Large intestine (tissue), 12 donors: ENCODE measurements at places on chromosomes 4 and X. TPM values are rescaled to one million over a fixed set of nuclear protein-coding genes. Genes with fewer than 3 reads are reported as not detected.

DNA sequence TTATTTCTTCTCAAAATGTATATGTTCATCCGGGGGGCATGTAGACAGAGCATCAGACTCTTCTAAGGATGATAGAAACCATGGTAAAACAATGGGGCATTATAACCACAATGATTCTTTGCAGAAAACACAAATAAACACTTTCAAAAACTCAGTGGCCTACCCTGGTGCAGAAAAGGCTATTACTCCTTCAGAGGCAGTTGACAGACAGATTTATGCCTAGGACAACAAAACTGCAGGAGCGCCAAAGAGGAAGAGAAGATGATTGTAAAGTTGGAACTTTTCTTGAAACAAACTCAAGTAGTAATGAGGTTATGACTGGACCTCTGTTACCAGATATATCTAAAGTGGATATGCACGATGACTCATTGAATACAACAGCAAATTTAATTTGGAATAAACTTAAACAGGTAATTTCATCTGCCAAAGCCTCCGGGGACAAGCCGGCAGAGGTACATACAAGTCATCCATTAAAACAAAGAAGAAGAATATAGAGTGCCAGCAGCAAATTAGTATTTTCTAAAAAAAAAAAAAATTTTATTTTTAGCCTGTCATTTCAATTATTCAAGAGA lies 1068.4 kb upstream of the INTU start:
- no peak for DNase-seq

GRCh38 chr4:188187106-188187505 lies 47.9 kb downstream of the TRIML1 start:
- DNase-seq = no peak

DNA sequence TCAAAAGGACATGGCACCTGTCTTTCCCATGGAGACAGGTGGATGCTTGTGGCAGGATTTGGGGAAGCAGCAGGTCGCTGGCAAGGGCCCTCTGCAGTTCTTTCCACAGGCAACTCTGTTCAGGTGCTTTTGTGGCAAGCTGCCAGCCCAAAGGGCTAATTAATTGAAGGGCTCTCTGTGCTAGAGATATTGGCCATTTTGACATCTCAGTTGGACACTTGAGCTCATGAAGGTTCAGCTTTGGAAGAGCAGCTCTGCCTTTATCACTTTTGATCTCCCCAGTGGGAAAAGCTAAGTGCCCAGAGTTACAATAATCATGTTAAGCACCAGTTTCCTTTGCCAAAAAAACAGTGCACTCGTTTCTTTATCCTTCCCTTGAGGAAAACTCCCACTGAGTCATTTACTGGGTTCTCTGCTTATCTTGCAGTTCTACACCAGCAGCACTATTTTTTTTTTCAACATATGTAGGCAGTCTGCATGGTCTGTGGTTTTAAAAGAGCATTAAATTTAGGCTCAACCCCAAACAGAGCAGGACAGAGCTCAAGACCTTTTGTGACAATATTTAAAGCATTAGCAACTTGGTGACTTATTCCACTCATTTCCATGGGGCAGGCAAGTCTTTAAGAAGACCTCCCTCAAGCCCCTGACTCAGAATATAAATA lies 336.4 kb upstream of the RASGEF1B start:
- no peak for DNase-seq

- DNase-seq = no peak
These were observed 5.7 kb downstream of the FAM120C start for GRCh38 chrX:54177306-54177705.

DNA sequence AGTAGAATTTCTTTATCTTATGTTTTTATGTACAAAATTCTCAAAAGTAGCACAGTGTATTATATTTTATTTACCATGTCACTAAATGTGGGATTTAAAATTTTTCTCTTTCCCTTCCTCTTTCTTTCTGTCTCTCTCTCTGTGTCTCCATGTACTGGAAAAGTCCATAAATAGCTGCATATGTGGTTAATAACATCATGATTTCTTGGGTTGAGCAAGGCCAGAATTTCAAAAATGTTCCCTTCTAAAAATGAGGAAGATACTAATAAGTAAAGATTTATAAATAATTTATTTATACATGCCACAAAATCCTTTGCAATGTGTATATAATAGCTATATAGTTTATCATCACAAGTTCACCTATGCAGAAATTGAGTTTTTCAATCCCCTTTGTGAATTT lies 29.1 kb upstream of the DKK2 start:
- no peak for DNase-seq

GRCh38 chrX:95382799-95383198 lies 1301.8 kb upstream of the DIAPH2 start:
- no peak for DNase-seq

DNA sequence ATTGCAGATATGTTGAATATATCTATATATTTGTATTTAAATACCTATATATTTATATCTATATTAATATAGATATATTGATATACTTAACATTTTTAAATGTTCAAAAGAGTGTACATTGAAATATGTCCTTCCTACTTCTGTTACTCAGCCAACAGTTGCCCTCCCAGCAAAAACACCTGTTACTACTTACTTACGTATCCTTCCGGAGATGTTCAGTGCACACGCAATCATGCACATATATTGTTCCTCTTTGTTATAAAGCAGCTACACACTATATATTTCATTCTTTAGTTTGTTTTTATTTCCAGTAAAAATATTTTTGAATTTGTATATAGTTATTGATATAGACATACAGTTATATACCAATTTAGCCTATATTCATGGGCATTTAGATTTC lies 142.3 kb downstream of the ARHGAP24 start:
- DNase-seq = no peak

- DNase-seq = no peak
These were observed 393.4 kb downstream of the PABPC4L start for GRCh38 chr4:133808151-133808550.

GRCh38 chrX:106894392-106894909 lies 8.7 kb downstream of the RIPPLY1 start:
- peak; percentile 40 for DNase-seq

DNA sequence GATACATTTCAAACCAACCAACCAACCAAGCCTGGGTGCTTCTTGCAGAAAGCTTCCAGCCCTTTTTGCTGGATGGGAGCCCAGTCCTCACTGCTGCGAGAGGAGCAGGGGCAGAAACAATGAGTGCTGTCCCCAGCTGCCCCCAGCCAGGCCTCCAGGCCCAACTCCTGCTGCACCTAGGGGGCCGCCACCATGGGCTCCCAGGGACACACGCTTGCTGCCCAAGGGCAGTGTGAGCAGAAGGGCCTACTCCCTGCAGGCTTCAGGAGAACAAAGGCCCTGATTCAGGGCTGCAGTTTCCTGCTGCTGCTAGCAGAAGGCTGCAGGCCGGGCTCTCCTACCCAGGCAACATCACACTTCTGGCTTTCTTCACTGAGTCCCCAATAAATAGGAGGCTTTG lies 37.7 kb upstream of the ENPP6 start:
- DNase-seq = no peak

- DNase-seq = no peak
These were observed 27.3 kb downstream of the ACSL1 start for GRCh38 chr4:184798504-184798903.

GRCh38 chr4:112277705-112278448 lies 7.8 kb downstream of the TIFA start:
- DNase-seq = no peak

- no peak for DNase-seq
These were observed 466.0 kb downstream of the DMD start for GRCh38 chrX:32745323-32745722.

- DNase-seq = no peak
These were observed 2.1 kb downstream of the SEPTIN11 start for GRCh38 chr4:76951672-76952010.

DNA sequence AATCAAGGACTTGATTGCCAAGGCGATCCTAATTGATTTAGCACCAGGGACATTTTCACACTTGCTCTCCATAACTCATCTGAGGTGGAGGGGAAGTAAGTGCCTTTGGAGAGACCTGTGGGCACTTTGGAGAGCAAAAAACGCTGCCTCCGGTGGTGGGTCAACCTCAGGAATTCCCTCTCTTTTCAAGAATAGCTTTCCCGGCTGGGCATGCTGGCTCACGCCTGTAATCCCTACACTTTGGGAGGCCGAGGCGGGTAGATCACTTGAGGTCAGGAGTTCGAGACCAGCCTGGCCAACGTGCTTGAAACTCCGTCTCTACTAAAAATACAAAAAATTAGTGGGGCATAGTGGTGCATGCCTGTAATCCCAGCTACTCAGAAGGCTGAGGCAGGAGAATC lies 49.2 kb downstream of the PRPS1 start:
- no peak for DNase-seq

DNA sequence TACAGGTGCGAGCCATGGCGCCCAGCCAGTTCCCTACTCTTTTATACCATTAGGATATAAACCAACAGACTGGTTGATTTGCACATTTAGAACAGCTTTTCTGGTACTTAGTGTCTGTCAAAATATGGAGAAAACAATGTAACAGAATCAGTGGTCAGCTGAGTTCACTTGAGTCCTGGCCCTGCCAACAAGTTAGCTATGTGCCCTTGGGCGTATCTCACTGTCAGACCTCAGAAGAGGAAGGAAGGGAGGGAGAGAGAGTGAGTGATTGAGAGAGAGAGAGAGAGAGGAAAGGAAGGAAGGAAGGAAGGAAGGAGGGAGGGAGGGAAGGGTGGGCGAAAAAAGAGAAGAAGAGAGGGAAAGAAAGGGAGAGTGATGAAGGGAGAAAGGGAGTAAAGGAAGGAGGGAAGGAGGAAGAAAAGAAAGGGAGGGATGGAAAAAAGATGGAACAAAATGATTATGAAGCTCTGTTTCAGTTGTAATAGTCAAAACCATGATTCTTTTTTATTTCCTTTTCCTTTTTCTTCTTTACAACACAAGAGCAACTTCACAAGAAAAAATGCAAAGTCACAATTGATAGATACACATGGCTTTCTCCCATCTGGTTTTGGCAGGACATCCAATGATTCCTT lies 55.7 kb upstream of the PDGFRA start:
- no peak for DNase-seq

GRCh38 chr4:26386386-26386785 lies 65.6 kb downstream of the RBPJ start:
- DNase-seq = no peak

DNA sequence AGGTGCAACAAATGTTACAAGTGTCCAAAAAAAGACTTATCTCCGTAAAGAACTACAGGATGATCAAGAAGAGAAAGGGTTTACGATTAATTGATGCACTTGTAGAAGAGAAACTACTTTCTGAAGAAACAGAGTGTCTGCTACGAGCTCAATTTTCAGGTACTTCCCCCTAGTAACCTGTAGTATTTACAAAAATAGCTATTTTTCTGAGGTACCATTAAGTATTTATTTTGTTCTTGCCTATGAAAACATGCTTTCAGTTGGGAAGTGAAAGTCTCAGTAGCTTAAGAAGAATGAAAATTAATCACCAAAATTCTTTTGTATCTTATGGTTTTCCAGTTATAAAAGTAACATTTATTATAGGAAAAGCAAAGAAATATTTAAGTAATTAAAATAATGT lies 5.9 kb downstream of the THAP9 start:
- no peak for DNase-seq

DNA sequence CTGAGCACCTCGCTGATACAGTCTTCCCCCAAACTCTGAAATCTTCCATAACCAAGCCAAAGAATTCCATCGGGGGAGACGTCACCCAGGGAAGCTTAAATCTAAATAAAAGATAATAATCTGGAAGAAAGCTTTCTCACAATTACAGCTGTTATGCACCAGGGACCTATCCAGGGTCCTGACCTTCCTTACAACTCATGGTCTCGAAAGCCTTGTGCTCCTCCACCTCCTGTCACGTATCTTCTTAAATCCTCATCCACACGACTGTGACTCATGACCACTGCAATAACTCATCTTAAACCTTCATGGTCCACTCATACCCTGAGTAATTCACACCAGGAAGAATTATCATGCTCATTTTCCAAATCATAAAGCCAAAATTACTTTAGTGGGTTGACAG lies 166.8 kb upstream of the FRG1 start:
- DNase-seq = no peak

GRCh38 chr4:26080870-26081628 lies 167.0 kb downstream of the SMIM20 start:
- DNase-seq = no peak

DNA sequence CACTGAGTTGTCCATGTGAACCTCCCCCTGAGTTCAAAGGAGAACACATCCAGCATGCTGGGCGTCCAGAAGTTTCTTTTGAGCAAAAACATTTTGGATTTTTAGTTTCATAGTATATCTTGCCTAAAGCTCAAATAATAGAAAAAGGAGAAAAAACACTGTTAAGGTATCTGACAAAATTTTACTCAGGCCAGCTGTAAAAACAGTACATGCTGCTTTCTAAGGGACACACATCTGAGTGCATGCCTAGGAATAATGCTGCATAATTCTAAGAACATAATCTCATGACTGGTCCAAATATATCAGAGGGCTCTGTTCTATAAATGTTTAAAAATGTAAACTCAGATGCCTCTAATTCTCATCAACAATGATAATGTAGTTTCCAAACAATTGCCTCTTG lies 561.3 kb upstream of the INTU start:
- DNase-seq = no peak

- no peak for DNase-seq
These were observed 55.8 kb downstream of the XAGE2 start for GRCh38 chrX:52424656-52425055.

GRCh38 chr4:186150926-186151325 lies 40.4 kb upstream of the CYP4V2 start:
- no peak for DNase-seq

DNA sequence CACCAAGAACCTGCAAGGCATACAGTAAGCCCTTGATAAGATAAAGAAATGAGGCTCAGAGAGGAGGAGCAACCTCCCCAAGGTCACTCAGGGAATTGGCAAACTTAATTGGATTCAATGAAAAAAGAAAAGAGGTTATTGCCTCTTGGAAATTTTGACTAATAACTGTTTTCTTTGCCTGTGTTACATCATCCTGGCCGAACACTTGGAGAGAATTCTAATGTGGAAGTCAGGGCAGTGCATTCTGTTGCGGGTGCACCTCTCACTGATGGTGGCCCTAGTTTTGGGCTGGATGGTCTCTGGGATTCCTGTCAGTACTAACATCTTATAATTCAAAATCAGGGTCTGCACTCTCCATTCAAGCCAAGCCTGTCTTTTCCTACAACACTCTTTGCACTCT lies 186.2 kb upstream of the BCOR start:
- DNase-seq = no peak

Gene SLC49A3
- polyA plus RNA-seq = 4.6 TPM

Gene F8A3
- polyA plus RNA-seq = 4.4 TPM

Gene TLR2
- polyA plus RNA-seq = 12.1 TPM

Gene RELL1
- polyA plus RNA-seq = 20.3 TPM

Gene TMEM255A
- polyA plus RNA-seq = 1.6 TPM

Gene SAGE1
- polyA plus RNA-seq = not detected

Gene TMPRSS11D
- polyA plus RNA-seq = 0.06 TPM
